Stimulated activated CD8-positive, alpha-beta memory T cell treated with anti-CD3 and anti-CD28 coated beads, Interleukin-4, amount 100 ng/mL, for 4 hours (primary cell): ENCODE measurements at places on chromosomes 16 and 17.

DNA sequence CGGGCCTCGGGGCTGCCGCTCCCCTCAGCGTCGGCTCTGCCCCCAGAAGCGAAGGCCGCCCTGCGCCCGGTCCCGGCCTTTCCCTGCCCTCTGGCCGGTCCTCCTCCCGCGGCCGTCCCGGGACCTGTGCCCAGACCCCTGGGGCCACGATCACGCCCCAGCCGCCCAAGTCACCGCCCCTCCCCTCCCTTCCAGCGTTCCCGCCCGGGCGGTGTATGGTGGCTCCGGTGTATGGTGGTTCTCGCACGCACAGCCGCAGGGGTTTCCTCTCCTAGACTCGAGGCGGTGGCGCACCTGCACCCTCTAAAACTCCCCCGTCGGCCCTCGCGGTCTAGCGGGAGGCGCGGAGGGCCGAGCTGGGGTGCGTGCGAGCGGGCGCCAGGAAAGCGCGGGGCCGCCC lies 10.0 kb downstream of the TIGD7 start:
- no peak for DNase-seq

- no peak for DNase-seq
These were observed 12.4 kb downstream of the NMT1 start for GRCh38 chr17:45073414-45074070.

GRCh38 chr16:20879175-20880040 lies 20.8 kb downstream of the DCUN1D3 start:
- DNase-seq: no peak

GRCh38 chr16:86556576-86556975 lies 1.5 kb upstream of the MTHFSD start:
- no peak for DNase-seq

- DNase-seq: no peak
These were observed at the start of gene CACNG1 for GRCh38 chr17:67044016-67044772. TSS of gene CACNG1 (plus strand) at chr17:67044554. CDS start at chr17:67044661, 107 bp downstream.

DNA sequence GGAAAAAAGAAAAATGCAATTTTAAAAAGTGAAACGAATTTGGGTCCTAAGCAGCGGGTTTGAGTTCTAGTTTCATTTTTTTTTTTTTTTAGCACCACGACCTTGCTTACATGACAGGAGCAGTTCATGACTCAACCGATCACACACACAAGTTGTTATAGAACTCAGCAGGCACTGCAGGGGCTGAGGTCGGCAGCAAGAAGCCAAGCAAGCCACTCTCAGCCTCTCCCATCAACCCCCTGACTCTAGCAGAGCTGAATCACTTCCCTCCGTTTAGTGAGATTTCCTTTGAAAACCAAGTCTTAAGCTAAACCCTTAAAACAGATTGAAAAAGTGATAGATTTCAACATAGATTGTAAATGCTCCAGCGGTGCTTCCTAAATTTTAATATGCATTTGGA lies 520.8 kb downstream of the HAPSTR1 start:
- no peak for DNase-seq

GRCh38 chr16:67710607-67711006 lies 8.5 kb downstream of the GFOD2 start:
- no peak for DNase-seq
